ENCODE measurements at places on chromosomes 12 and 14.

GRCh38 chr12:82522762-82523161 is 163.9 kb upstream of the TMTC2 start:
- DNase-seq: no peak

DNA sequence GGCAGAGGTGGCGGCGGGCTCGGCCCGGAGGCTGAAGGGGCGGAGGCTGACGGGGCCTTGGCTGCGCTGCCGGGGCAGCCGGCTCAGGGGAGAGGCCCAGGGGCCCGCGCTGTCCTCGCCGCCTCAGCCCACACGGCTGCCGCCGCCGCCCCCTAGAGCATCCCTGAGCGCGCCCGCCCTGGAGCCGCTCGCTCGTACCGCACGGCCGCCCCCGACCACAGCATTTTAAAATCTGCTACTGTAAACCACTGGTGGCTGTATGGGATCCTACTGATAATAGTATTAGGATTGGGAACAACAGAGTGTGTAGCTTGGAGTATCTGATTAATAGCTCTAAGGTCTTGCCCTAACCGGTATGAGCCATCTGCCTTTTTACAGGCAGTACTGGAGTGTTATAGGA is 22.2 kb upstream of the EDDM3A start:
- DNase-seq: no peak

DNA sequence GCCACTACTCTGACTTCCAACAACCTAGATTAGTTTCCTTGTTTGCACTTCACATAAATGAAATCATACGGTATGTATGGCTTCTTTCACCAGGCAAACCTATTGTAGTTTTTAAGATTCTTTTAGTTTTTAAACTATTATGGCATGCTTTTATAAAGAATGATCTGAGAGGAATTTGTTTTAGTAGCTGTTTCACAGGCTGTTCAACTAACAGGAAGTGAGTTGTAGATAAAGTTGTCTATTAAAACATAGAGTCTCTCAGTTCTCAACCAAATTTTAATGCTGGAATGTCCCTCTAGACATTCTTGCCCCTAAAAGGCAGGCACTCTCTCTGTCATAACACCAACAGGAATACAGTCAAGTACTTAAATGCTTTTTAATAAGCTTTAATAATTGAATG is 102.7 kb upstream of the DACT1 start:
- DNase-seq: no peak

GRCh38 chr12:93094988-93095737 is 166.1 kb upstream of the EEA1 start:
- no peak for DNase-seq

- DNase-seq: no peak
Observed at GRCh38 chr12:2507814-2508213, 287.0 kb upstream of the FKBP4 start.

DNA sequence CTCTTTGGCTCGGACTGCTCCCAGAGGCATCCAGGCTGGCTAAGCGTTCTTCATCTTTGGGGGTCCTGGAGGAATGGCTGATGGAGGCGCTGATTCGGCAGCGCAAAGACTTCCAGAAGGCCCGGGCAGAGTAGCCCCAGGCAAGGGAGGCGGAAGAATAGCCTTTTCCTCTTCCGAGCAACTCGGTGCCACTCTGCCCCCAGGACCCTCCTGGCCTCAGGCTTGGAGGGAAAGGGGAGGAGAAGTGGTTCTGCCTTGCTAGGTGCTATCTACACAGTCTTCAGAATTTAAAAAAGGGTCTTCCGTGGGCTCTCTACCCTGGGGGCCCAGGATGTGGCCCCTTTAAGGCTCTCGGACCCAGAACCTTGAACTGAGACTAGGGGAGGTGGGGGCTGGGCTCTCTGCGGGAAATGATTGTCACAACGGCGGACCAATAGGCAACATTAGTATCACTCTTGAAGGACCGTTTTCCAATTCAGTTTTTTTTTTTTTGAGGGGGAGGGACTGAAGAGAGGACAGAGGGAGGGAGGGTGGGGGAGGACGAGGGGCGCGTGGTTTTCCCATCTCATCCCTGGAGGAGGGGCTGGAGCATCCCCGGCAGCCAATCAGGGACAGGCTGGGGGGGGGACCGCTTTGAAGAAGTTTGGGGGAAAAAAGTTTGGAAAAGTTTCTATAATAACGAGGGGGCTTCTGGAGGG is at the start of gene NFATC4:
Gene NFATC4 (plus strand): TSS at position 671 of the 698 bp plus-strand sequence. CDS start 157 bp downstream, outside the sequence.
- peak; percentile 9 for DNase-seq

GRCh38 chr14:94600148-94600545 is 12.0 kb upstream of the SERPINA3 start:
- DNase-seq: no peak

DNA sequence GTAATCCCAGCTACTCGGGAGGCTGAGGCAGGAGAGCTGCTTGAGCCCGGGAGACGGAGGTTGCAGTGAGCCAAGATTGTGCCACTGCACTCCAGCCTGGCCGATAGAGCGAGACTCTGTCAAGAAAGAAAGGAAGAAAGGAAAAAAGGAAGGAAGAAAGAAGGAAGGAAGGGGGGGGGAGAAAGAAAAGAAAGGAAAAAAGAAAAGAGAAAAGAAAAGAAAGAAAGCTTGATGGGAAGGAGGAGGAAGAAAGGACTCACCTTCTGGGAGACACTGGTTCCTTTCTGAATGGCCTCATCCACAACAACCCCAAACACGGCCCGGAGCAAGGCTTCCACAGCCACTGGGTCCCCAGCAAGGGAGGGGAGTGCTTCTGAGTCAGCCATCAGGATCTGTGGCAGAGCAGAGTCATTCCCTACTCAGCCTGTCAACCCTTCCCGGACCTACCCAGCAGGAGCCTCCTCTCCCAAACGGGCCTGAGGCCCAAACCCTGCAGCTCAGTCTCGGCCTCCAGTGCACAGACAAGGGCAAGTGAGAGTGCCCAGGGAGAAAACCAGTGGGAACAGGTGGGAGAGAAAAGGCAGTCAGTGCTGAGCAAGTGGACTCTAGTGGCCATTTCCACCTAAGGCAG is 7.3 kb upstream of the ZNF740 start:
- no peak for DNase-seq

GRCh38 chr14:58397156-58397555 is 1.4 kb downstream of the TOMM20L start:
- no peak for DNase-seq

- no peak for DNase-seq
Observed at GRCh38 chr12:85804663-85805062, 31.5 kb downstream of the RASSF9 start.

GRCh38 chr12:91099836-91100235 is 11.5 kb downstream of the LUM start:
- DNase-seq: no peak

GRCh38 chr12:97752129-97752528 is 289.5 kb downstream of the RMST start:
- DNase-seq: no peak

- DNase-seq: no peak
Observed at GRCh38 chr12:121112496-121112895, 20.2 kb upstream of the P2RX7 start.

- DNase-seq: no peak
Observed at GRCh38 chr12:8594072-8594471, 18.6 kb downstream of the AICDA start.

DNA sequence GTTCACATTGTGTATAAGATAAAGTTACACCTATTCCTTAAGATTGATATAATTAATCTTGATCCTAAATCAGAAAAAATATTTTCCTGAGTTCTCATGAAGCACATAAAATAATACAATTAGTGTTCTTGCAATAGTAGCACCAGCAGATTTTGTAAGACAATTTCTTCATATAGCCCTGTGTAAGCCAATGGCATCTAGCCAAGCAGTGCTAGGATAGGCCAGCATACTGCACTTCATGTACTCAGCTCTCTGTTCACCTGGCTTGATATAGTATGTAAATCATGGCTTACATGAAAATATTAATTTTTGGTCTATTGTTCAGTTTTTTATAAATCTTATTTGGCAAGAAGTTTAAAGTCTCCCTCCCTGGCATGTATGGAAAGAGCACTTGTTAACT is 1.9 kb downstream of the KLRF2 start:
- DNase-seq: no peak

DNA sequence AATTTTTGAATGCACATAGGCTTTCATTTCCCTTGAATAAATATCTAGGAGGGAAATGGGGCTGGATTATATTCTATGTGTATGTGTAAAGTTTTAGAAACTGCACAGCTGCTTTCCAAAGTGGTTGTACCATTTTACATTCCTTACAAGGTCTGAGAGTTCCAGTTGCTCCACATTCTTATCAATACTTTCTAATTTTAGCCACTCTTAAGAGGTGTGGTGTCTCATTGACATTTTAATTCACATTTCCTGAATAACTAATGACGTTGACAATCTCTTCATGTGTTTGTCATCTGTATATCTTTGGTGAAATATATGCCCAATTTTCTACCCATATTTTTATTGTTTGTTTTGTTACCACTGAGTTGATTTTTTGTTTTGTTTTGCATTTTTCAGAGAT is 74.6 kb upstream of the VASH1 start:
- DNase-seq: no peak

GRCh38 chr14:67491741-67492507 is 3.4 kb upstream of the TMEM229B start:
- DNase-seq: no peak

- DNase-seq: no peak
Observed at GRCh38 chr14:69682621-69683263, 71.3 kb downstream of the SUSD6 start.

GRCh38 chr12:101670007-101670671 is 27.3 kb upstream of the CHPT1 start:
- peak; percentile 50 for DNase-seq

- DNase-seq: no peak
Observed at GRCh38 chr12:10562306-10562933, 51.0 kb downstream of the MAGOHB start.

DNA sequence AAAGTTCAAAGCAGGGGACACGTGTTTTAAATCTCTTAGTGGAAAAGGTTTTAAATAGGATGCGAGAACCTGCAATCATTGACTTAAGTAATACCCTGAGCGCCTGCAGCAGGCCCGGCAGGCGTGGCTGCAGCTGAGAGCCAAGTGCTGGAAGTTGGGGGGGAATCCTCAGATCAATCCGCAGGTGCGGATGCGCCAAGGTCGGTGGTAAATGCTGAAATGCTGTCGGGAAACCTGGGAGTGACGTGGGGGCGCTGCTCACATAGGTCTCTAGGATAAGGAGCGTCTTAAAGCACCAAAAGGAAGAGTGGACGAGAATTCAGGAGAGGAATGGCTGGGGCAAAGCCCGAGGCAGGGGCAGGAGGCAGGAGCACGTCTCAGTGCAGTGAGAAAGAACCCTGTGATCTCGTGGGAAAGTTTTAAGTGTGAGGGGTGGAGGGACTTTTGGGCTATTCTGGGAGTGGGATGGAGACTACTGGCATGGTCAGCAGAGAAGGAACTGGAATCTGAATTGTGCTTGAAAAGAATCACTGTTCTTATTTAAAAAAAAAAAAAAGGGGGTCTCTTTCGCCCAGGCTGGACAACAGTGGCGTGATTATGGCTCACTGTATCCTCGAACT is 883 bp upstream of the CDCA4 start:
- DNase-seq: peak; percentile 25

DNA sequence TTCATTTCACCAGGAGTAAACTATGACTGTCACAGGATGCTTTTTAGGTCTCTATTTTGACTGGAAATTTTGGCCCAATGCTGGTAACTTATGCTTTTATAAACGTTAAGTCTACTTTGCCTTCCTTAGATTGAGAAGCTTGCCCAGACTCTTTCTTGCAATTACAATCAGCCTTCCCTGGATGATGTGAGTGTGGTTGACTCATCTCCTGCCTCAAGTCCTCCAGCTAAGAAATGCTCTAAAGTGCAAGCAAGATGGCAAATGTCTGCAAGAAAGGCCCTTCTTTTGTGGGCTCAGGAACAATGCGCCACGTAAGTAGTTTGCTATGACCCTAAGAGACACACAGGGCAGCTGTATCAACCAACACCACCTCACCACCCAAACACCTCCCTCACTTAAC is 96.9 kb downstream of the SYNE2 start:
- DNase-seq: no peak

DNA sequence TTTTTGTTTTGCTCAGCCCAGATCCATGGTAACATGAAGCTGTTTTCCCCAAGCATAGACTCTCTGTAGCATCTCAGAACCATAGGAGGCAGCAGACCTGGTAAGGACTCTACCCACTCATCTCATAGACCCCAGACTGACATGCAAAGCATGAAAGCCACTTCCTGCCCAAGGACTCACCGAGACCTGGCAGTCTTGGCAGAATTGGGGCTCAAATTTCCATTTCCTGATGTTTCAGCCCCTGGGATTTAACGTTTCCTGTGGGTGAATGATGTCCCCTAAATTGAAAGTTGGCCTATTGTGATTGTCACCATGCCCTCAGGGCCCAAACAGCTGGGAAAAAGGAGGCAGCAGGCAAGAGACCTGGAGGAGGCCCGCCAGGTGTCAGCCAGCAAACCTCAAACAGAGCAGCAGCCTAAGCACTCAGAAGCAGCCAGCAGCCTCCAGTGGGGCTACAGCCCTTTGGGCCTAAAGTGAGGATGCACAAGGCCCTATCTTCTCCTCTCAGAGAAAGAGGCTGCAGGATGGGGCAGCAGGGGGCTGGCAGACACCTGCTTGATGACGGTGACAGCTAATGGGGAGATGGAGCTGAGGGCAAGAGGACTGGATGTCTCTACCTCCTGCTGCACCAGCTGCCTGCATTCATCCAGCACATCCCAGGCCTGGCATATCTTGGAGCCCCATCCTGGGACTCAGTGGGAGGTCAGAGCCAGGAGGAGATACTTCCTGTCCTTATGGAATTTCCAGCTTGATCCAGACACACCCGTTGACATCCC is 8.5 kb downstream of the KRT85 start:
- no peak for DNase-seq

DNA sequence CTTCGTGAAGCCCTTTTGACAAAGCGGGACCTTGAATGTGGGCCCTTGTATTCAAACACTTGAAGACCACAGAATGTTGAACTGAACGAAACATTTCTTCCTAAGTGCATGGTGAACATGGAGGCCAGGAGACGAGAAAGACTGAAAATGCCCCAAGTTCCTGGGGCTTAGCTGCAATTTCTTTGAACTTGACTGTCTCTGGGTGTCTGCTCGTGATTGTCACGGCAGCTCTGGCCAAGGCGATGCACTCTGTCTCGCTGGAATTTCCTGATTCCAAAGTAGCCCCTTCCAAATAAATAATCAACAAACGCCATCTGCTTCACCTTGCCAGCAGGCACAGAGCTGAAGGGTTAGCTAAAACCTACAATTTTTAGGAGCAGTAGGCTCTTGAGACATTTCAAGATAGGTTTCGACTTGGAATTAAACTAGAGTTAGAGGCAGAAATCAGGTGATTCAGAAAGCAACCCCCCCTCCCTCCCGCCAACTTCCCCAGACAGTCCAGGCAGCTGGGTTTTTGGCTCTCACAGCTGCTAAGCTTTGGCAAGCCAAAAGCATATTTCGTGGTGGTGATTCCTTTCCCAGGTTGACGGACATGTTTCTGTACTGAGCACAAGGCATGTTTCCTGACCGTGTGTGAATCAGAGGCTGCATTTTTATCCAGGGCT is 13.5 kb upstream of the IRF2BPL start:
- DNase-seq: no peak
